Neuronal stem cell (in vitro differentiated cells): ENCODE measurements at places on chromosomes 11 and 22.

GRCh38 chr22:26660961-26661578 lies 3.7 kb downstream of the MIAT start:
- peak; percentile 80 for DNase-seq

GRCh38 chr22:19580291-19580890 lies 56.2 kb upstream of the CLDN5 start:
- DNase-seq: no peak

DNA sequence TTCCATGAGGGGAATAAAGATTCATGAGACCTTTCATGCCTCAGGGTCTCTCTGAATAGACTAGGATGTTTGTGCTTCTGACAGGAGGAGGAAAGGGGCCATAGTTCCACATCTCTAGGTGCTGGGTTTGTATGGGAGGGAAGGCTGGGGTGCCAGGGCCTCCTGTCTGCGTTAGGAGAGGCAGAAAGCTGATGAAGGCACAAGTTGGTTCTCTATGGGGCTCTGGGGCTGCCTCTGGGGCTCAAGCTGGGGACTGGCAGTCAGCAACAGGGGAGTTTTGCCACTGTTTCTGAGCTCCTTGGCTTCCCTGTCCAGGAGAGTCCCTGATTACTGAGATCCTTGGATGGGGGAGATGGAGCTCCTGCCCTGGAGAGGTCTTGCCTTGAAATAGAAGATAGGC lies 4.1 kb downstream of the KCNE3 start:
- no peak for DNase-seq

DNA sequence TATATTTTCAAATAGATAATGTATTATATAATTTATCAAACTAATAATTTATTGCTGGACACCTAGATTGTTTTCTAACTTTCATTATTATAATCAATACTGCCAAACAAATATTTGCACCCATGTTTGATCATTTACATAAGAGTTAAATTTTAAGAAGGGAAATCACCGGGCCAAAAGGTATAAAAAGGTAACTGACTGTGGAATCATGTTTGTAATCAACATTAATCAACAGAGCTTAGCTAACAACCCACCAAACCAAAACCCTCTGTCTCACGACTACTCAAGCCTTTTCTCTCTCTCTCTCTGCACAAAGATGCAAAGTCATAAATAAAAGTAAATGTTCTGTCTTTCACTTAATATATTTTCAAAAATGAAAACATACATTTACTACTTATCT lies 14.8 kb downstream of the LPXN start:
- no peak for DNase-seq

- no peak for DNase-seq
Observed at GRCh38 chr11:64536396-64536941, 54.6 kb upstream of the SLC22A12 start.

DNA sequence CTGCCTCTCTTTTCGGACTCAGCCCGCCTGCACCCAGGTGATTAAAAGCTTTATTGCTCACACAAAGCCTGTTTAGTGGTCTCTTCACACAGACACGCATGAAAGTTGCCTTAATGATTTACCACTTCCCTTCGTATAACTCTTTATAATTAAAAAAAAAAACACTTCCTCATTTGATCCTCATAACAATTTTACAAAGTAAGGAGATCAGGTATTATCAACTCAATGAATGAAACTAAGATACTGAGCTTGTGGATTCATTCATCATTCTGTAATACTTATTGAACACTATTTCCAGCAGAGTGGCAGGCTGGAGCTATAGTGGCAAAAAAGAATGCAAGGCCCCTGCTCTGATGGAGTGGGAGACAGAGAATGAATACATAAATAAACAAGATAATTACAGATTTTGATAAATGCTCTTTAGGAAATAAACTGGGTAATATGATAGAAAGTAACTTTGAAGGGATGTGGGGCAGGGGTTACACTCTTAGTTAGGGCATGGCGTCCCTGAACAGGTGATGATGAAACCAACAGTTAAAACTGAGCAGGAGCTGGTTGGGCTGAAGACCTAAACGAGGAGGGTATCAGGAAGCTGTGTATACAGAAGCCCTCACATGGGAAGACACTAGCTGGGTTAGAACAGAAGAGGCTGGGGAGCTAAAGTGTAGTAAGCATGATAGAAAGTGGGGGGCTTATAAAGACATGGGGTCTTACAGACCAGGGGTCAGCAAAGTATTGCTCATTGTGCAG lies 5.4 kb upstream of the CRTAM start:
- no peak for DNase-seq

- no peak for DNase-seq
Observed at GRCh38 chr11:78403781-78404180, 13.8 kb downstream of the GAB2 start.

- no peak for DNase-seq
Observed at GRCh38 chr11:111327908-111328624, 29.7 kb downstream of the POU2AF3 start.

DNA sequence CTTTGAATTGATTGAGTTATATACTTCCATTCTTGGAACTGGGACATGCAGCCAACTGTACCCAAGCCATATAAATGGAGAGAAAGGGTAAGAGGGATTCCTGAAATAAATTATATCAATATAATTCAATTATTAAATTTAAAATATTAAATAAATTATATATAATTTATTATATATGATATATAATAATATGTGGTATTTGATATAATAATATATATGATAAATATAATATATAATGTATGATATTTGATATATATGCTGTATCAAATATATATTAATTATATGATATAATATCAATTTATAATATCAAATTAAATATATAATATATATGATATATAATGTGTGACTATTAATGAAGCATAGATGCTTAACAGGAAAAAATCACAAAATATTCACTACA lies 677.0 kb downstream of the NELL1 start:
- DNase-seq: no peak

- no peak for DNase-seq
Observed at GRCh38 chr22:49768077-49768910, 59.4 kb downstream of the BRD1 start.

- no peak for DNase-seq
Observed at GRCh38 chr22:38443628-38444521, 11.1 kb downstream of the KCNJ4 start.

- no peak for DNase-seq
Observed at GRCh38 chr11:112049777-112050176, 24.0 kb downstream of the PIH1D2 start.

DNA sequence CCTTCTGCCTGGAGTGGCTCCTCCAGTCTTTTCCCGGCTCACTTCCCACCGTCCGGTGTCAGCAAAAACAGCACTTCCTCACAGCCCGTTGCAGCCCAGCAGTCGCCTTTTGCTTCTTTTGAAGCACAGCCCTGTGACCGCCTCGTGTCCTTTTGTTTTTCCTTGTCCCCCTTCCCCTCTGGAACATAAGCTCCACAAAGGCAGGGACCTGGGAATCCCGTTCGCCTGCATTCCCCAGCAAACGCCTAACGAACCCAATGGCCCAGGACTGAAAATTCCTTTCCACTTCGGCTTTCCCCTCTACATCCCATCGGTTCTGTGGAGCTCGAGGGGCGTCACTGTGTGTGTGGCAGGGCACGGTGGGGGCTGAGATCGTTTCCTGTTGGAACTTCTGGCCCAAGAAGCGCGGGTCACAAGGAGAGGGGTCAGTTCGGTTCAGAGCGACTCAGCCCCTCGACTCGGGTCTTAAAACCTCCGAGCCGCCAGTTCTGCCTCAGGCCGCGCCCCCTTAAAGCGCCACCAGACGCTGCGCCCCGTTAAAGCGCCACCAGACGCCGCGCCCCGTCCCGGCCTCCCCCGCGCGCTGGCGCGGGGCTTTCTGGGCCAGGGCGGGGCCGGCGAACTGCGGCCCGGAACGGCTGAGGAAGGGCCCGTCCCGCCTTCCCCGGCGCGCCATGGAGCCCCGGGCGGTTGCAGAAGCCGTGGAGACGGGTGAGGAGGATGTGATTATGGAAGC lies 841 bp downstream of the RIC8A start:
- DNase-seq: peak; percentile 78

- no peak for DNase-seq
Observed at GRCh38 chr11:48078689-48079088, 98.3 kb downstream of the PTPRJ start.

DNA sequence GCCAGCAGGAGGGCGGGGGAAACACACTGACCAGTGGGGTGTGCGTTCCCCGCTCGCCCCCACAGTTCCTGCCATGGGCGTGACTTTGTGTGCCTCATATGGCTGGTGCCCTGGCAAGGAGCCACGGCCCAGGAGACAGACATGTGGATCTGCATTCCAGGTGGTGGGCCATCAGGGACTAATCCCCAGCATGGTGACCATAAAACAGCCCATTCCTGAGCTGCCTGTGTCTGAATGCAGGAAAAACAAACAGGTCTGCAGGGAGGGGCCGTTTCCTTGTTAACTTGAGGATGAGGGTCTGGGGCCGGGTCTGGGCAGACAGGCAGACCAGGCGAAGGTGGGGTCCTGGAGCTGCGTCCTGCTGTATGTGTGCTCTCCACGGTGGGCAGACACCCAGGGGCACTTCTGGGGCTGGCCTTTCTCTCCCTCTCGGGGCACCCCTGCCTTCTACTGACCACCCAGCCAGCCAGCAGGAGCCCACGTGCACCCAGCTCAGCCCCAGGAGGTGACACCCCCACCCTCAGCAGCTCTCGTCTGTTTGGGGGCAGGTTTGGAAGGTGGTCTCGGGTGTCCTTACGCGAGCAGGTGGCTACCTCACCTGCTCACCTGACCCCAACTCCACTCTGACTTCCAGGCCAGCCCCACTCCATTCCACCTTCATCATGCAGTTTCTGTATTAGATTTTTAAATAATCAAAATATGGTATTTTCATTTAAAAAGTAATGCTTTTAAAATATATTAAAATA lies 120.3 kb downstream of the KCNQ1OT1 start:
- no peak for DNase-seq

DNA sequence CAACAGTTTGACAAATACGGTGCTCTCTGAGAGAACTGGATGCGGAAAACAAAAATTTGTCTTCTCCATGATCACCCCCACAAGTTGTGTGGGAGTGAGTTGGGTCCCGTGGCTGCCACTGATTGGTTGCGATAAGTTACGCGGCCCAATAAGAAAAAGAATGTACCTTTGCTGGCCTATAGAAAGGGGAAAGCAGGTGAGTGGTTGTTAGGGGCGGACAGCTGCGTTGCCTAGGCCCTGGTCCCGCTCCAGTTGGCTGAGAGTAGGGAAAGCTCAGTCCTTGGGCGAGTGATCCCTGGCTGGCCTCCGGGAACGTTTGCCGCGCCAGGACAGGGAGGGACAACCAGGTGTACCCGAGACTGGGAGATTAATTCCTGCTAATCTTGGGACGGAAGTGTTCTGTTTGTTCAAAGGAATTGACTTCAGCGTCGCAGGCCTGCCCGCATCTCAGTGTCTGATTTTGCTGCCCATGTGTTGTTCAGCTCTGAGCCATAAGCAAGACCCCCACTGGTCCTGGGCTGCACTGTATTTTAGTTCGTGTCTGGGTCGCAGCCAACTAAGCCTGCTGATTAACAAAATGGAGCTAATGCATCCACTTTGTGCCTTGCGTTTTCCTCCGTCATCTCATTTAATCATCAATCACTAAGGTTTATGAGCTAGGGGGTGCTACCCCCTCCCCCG lies 773 bp upstream of the SYVN1 start:
- peak; percentile 92 for DNase-seq
